Foreskin keratinocyte (primary cell): ENCODE measurements at places on chromosomes 6 and 20. TPM values are rescaled to one million over a fixed set of nuclear protein-coding genes. Genes with fewer than 3 reads are reported as not detected.

MLN gene
- not detected in 2 replicates for total RNA-seq

RPRD1B gene
- 17.5 and 18.8 TPM in 2 replicates for total RNA-seq

ASIP gene
- not detected in 2 replicates for total RNA-seq

TMEM244 gene
- not detected in 2 replicates for total RNA-seq

RFX6 gene
- not detected in 2 replicates for total RNA-seq

BCAS4 gene
- total RNA-seq: 11.5 and 15.0 TPM in 2 replicates

TRIM15 gene
- not detected in 2 replicates for total RNA-seq

GINS1 gene
- 23.2 and 27.3 TPM in 2 replicates for total RNA-seq

SLA2 gene
- not detected in 2 replicates for total RNA-seq

PHF1 gene
- total RNA-seq: 19.4 and 21.3 TPM in 2 replicates

LY86 gene
- total RNA-seq: not detected in 2 replicates

TCF19 gene
- total RNA-seq: 43.9 and 51.7 TPM in 2 replicates

BHLHE23 gene
- not detected in 2 replicates for total RNA-seq

GCNT2 gene
- total RNA-seq: 2.3 and 3.0 TPM in 2 replicates

MC3R gene
- not detected in 2 replicates for total RNA-seq

COL12A1 gene
- total RNA-seq: 108 and 119 TPM in 2 replicates

TPD52L1 gene
- 44.0 and 48.9 TPM in 2 replicates for total RNA-seq

SEL1L2 gene
- not detected in 2 replicates for total RNA-seq

GABRR1 gene
- total RNA-seq: not detected in 2 replicates

LY6G5C gene
- 0.53 and 1.1 TPM in 2 replicates for total RNA-seq

PRRT1 gene
- total RNA-seq: 0.21 and 0.37 TPM in 2 replicates

OR14J1 gene
- not detected in 2 replicates for total RNA-seq

KCNQ5 gene
- 4.9 and 6.4 TPM in 2 replicates for total RNA-seq

NKAIN2 gene
- not detected in 2 replicates for total RNA-seq

ACTL10 gene
- 1.1 and 1.4 TPM in 2 replicates for total RNA-seq

EDN1 gene
- 26.5 and 39.6 TPM in 2 replicates for total RNA-seq

MUC22 gene
- total RNA-seq: not detected in 2 replicates

FBXO30 gene
- 8.4 and 8.8 TPM in 2 replicates for total RNA-seq

PSORS1C2 gene
- total RNA-seq: not detected in 2 replicates

RCAN2 gene
- total RNA-seq: not detected in 2 replicates

TP53TG5 gene
- total RNA-seq: not detected in 2 replicates

KHDC1 gene
- 1.9 and 2.3 TPM in 2 replicates for total RNA-seq

PCSK2 gene
- not detected in 2 replicates for total RNA-seq

EGFL8 gene
- total RNA-seq: 3.6 and 3.8 TPM in 2 replicates

GJA1 gene
- total RNA-seq: 70.7 and 79.8 TPM in 2 replicates

SIRPD gene
- not detected in 2 replicates for total RNA-seq

SCGN gene
- not detected in 2 replicates for total RNA-seq

TNF gene
- total RNA-seq: 4.7 and 10.5 TPM in 2 replicates

RAD21L1 gene
- not detected in 2 replicates for total RNA-seq

TBXT gene
- total RNA-seq: not detected in 2 replicates

FRK gene
- 2.5 and 3.4 TPM in 2 replicates for total RNA-seq

GLP1R gene
- total RNA-seq: not detected in 2 replicates

FAM83B gene
- total RNA-seq: 42.6 and 44.2 TPM in 2 replicates

TNNC2 gene
- not detected in 2 replicates for total RNA-seq

MAFB gene
- 0.18 and 0.34 TPM in 2 replicates for total RNA-seq

NUS1 gene
- 30.8 and 32.3 TPM in 2 replicates for total RNA-seq

BPIFB2 gene
- total RNA-seq: not detected in 2 replicates

SRSF12 gene
- 0.32 and 0.51 TPM in 2 replicates for total RNA-seq

TUBB2B gene
- total RNA-seq: 1.2 TPM in 1 of 2 replicates, not detected in the other

FYN gene
- 46.4 and 61.1 TPM in 2 replicates for total RNA-seq
